ENCODE measurements at places on chromosomes 6 and 20.

DNA sequence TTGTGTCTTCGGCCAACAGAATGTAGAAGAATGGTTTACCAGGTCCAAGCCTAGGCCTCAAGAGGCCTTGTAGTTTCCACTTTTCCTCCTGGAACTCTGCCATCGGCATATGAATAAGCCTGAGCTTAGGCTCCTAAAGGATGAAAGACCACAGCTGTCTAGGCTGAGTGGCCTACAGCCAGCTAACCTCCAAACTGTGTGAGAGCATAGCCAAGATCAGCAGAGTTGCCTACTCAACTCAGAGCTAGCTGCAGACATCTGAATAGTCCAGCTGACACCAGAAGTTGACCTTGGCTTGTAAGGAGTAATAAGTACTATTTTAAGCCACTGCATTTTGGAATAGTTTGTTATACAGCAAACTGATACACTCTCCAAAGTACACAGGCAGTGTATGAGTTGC, 52.6 kb upstream of the SMIM29 start:
- peak; percentile 37 for DNase-seq

- DNase-seq, result no peak
Observed at GRCh38 chr6:87803791-87804190, 101.8 kb upstream of the AKIRIN2 start.

DNA sequence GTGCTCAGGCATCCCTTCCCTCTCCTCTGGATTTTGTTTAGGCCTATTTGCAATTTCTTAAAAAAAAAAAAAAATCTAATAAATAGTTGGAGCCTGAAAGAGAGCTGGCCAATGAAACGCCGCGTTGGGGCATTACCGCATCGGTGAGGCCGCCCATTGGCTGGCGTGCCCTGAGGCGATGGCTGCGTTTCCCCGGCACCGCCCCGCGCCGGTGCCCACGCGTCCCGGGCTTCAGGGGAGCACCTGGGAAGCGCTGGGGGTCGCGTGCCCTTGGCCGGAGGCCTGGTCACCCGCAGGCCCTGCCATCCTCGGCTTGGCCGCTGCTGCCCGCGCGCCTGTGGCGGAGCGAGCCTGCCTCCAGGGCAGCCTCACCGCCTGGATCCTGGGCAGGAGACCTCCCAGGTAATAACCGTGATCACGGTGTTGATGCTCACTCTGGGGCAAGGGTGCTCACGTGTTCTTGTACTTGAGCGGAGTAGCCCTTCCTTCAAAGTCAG, 155.4 kb downstream of the NRN1 start:
- no peak for DNase-seq

GRCh38 chr6:47349931-47350330, 40.2 kb upstream of the TNFRSF21 start:
- DNase-seq, result no peak

- DNase-seq, result peak; percentile 24
Observed at GRCh38 chr6:113645576-113645970, 211.6 kb upstream of the MARCKS start.

- DNase-seq, result no peak
Observed at GRCh38 chr6:142897659-142898058, 47.3 kb downstream of the HIVEP2 start.

DNA sequence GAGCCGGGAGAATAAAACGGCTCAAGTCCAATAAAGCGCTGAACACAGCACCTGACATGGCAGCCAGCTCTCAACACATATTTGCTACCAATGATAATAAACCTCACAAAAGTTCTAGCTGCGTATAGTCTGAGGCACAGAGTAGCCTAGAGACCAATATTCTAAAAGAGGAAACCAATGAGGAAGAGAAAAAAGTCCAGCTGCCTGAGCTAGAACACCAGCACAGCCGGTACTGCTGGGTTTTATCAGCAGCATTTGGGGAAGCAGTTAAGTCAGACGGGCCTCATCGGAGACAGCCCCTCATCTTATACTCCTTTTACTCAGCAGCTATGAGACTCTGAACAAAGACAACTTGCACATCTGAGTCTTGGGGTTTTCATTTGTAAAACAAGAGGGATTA, 2.4 kb upstream of the RTF2 start:
- DNase-seq, result no peak

DNA sequence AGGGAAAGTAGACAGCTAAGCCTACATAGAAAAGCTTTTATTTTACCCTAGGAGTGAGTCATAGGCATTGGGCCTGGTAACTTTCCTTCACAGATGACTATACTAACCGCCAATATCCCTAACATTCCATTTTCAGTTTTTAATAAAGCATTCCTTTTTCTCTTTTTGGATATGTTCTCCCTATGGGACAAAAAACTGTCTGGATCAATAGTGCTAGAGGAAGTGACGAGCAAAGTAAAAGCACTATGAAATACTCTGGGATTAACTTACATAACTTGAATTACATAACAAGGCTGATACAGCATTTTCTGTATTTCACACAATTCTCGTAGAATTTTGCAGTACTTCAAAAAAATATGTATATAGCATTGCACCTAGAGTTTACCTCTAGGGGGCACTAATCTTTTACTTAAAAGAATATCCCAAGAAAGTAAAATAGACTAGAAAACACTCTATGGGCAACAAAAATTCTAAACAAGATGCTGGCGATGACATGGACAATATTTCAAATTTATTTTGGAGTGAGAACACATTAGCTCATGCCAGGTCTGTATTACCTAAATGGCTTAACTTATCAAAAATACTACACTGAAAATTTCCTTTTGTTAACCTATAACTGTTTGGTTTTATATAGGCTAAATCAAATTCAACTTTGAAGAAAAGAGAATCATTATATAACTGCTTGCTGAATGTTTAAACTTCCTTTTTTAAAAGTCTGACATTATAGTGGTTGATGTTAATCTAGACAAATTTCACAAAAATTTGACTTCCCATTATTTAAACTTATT, 66.3 kb upstream of the DST start:
- peak; percentile 83 for DNase-seq

GRCh38 chr6:161439093-161439492, 165.2 kb upstream of the AGPAT4 start:
- peak; percentile 71 for DNase-seq

DNA sequence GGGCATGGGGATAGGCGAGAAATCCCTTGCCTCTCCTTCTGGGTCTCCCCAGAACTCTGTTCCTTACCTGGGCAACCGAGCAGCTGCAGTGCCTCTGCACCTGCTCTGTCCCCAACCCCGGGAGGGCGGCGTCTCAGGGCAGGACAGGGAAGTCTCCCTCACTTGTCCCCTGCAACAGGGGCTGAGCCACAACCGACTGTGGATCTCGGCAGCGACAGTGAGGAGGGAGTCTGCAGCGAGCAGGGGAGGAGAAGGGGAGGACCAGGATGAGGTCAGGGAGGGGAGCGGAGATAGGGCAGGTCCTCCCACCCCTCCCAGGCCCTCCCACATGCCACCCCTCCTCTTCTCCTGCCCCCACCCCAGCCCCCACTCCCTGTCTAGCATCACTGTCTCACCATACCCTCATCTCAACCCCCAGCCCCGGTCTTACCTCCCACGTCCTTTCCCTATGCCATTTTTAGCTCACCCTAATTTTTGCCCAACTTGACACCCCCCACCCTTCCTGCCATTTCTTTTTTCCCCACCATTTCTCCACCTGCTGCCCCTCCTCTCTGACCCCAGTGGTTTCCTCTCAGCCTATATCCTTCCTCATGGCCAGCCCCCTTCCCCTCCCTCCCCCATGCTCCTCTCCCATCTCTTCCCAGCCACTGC, at the start of gene TNXB:
Gene TNXB, minus strand, starts transcription at position 225 of the 651 bp plus-strand sequence. CDS start 11,140 bp downstream, outside the sequence.
- DNase-seq, result no peak

- DNase-seq, result peak; percentile 8
Observed at GRCh38 chr6:64644024-64644423, 1008.4 kb downstream of the PHF3 start.

GRCh38 chr20:62025394-62025793, 40.3 kb downstream of the TAF4 start:
- DNase-seq, result no peak

GRCh38 chr6:11448038-11448437, 89.5 kb upstream of the TMEM170B start:
- no peak for DNase-seq

DNA sequence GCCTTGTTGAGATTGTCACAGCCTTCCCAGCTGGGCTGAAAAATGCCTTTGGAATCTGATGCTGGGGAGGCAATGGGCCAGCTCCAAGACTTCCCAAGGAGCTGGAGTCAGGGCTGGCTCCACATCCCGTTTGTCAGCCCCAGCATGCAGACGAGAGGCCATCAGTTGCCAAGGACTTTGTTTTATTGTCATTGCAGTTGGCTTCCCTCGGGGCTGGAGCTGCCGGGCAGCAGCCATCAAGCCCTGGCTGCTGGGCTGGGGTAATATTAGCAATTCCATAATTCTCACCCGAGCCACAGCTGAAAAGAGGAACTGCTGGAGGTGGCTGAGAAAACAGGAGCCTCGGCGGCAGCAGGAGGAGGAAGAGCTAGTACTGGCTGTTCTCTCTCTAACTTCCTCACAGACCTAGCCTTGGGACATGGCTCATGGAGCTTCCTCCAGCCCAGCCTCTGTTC, 182.5 kb downstream of the CDC5L start:
- DNase-seq, result no peak

- DNase-seq, result no peak
Observed at GRCh38 chr6:36526066-36526465, 21.2 kb downstream of the STK38 start.

DNA sequence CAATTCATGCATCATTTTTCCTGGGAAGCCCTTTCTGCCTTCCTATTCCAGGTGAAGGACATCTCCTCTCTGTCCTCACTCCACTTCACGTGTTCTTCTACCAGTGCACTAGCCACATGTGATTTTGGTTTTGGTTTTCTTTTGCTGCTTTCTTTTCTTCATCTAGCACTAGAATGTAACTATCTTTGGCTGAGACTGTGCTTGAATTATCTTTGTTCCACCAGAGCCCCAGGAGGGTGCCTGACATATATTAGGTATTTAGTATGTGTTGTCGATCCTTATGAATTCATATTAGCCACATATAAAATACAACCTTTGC, 79.9 kb downstream of the VGLL2 start:
- no peak for DNase-seq

DNA sequence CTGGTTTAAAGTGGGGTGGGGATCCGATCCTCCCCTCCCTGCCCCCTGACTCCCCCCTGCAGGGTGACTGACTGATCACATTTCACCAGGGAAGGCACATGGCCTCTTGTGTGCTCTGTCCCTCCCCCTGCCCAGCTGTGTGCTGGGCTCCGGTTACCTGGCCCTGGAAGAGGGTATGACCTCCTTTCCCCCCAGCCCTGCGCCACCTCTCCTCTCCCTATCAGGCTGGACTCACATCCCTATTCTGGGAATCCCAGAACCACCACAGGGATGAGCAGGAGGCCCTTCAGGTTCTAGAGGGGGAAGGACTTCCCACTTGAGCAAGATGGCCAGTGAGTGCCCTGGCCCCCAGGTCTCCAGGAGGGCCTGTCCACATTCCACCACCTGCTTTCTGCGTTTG, 2.1 kb upstream of the IP6K3 start:
- no peak for DNase-seq

- no peak for DNase-seq
Observed at GRCh38 chr20:58078741-58079522, 149.5 kb downstream of the ANKRD60 start.

- no peak for DNase-seq
Observed at GRCh38 chr20:64090165-64090564, 6.0 kb upstream of the LKAAEAR1 start.

DNA sequence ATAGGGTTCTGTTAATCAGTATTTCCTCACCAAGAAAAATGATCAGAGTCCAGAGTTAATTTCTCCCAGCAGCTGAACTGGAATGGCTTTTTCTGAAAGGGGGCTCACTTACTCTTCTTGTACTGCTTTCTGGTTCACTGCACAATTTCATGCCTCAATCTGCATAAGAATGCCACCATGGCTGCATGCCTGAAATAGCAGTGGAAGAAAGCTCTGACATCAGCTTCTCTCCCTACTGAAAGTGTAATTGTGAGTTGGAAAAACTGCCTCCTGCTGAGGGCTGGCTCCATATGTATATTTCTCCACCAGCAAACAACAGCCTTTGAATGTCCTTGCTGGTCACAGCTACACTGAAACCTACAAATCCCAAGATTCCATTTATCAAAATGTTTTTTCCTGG, 1027.2 kb upstream of the GJE1 start:
- no peak for DNase-seq

DNA sequence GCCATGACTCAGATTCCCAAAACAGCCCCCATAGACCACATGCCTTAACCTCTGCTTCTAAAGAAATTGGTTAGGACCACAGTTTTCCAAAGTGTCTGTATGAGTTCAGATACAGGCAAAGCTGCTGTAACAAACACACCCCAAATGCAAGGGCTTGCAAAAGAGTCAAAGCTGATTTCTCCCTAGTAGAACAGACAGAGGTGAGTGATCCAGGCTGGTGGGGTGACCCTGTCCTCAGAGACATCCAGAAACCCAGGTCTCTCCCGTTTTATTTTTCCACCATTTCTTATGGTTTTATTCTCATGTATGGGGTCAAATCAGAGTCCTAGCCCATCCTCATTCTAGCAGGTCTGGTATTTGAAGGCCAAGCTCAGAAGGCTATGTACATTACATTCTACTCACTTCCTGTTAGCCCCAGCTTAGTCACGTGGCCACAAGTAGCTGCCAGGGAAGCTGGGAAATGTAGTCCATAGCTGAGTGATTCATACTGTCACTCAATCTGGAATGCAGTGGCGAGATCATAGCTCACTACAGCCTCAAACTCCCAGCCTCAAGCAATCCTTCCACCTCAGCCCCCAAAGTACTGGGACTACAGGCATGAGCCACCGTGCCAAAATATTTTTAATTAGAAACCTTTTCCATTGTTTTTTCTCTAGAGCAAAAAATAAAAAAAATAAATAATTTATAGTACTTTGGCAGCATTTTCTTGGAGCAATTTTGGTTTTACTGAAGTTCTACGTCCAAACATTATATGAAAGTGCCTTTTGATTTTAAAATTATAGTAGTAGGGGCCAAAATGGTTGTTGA, 175.2 kb downstream of the ZMYND8 start:
- peak; percentile 95 for DNase-seq

GRCh38 chr6:112122756-112123155, 35.4 kb downstream of the FAM229B start:
- no peak for DNase-seq

DNA sequence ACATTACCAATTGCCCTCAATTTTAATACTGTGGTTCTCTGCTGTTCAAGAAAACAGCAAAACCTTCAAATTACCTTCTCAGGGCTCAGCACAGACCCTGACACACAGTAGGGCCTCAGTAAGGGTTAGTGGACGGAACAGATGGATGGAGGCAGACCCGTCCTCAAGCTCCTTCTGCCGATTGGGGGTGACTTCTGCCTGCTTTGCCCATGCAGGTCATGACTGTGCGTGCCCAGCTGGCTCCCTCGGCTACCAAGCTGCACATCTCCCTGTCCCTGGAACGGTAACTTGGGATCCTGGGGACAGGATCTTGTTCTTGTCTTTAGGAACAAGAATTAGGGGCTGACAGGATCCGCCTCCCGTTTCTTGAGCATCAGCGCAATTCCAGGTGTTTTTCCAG, 9.8 kb upstream of the BPIFB4 start:
- no peak for DNase-seq

All from RKO (cell line).